ENCODE measurements at places on chromosomes 5 and 9.

DNA sequence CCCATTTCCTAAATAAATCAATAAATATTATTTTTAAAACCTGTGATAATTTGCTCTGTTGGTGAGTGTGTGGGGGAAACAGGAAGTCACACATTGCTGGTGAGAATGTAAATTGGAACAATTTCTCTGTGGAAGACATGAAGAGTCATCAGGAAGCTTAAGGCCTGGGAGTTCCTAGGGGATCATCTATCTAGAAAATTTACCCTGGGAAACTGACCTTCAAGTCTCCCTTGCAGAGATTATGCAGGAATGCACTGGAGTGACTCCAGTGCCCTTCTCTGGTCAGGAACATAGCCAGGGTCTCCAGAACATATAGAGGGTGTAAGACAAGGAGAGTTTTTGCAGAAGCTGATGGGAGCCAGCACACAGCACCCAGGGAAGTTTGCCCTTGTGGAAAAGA lies 13.0 kb upstream of the GCNT1 start:
- no peak for DNase-seq

DNA sequence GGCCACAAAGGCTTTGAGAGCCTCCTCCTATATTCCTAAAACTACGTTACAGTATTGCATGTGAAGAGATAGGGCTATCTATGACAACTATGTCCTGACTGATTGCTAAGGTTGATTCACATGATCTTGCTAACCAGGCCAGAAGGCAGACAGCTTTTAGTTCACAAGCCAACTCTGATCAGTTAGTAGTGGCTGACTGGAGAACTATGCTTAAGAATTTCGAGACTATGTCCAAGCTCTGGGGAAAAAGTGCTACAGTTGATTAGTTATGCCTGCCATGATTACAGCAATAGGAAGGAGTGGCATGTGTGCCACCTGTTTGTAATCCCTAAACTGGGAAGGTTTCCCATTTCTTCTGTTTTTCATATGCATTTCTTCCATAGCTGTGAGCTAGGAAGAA lies 223.4 kb downstream of the DOCK8 start:
- no peak for DNase-seq

GRCh38 chr9:15307523-15307841 lies 466 bp upstream of the TTC39B start:
- no peak for DNase-seq

- DNase-seq = no peak
Observed at GRCh38 chr5:122153230-122153629, 23.9 kb downstream of the ZNF474 start.

GRCh38 chr5:173010547-173011464 lies 27.2 kb downstream of the ATP6V0E1 start:
- no peak for DNase-seq

DNA sequence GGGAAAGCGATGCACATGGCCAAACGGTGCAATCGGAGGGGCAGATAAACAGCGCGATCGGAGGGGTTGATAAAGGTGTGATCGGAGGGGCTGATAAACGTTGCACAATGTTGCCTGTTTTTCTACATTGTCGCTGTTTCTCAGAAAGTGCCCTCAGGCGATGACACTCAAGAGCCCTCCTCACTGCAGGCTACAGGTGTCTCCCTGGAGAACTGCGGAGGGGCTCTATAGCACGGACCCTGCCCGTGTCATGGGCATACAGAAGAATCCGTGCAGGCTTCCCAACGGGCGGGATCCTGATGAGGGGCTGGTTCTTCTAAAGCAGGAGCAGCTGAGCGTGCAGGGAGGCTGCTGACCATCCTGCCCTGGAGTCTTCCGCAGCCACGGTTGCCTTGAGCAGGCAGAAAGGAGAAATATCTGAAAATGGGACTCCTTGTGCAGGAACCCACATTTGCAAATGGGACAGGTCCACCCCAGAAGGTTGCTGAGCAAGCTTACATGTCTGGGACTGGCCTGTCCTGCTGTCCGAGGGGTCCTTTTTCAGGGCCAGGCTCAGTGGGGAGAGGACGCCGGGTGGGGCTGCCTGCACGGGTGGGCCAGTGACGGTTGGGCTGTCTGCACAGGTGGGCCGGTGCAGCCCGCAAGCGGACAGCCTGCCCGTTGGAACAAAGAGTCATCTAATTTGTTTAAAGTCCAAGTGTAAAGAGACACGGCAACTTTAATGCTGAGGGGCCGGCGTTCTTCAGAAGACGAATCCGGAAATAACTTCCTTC lies 25.1 kb upstream of the LPCAT1 start:
- no peak for DNase-seq

DNA sequence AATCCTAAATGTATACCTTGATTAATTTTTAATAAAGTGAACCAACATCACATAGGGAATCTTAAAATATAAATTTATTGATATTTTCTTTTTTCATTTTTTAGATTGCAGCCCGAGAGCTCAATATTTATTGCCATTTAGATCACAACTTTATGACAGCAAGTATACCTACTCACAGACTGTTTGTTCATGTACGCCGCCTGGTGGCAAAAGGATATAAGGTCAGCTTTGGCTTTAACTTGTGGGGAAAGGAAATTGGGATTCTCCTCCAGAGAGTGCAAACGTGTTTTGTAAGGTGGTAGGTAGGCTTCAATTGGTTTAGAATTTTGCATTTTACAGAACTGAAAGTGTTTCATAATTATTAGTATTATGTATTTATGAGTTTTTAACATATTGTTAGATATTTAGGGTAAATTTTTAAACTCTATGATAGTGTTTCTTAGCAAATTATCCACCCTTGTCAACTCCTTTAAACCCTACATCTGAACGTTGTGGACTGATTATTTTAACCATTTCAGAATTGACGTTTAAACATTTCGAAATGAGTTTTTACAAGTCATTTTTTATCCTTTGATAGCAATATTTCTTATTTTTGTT lies 17.5 kb upstream of the DHFR start:
- DNase-seq = peak; percentile 48

- DNase-seq = no peak
Observed at GRCh38 chr5:92207151-92207550, 824.0 kb upstream of the ARRDC3 start.

- no peak for DNase-seq
Observed at GRCh38 chr9:117744369-117744768, 40.2 kb downstream of the TLR4 start.

- DNase-seq = no peak
Observed at GRCh38 chr5:10586008-10586407, 22.1 kb downstream of the ANKRD33B start.

DNA sequence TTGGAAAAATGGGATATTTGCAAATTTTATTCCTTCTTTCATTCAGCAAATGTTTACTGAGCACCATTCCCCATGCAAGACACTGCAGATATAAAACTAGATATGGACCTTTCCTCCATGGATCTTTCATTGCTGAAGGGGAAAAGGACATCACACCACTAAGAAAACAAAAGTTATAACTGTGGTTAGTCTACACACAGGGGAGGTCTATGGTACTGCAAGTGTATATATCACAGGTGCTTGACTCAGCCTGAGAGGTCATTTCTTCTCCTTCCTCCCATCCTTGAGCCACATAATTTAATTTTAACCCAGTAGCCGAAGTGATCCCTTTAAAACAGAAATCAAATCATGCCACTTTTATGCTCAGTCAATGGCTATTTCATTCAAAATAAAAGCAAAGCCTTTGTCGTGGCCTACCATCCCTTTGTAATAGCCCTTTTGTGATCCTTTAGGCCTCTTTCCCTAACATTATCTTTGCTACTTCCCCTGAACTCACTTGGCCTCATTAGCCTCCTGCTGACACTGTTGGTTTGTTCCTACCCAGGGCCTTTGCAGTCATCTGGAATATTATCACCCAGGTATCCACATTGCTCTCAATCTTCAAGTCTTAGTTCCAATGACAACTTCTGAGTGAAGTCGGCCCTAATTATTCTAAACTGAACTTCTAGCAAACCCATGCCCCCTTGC lies 213.2 kb downstream of the GABRB2 start:
- no peak for DNase-seq

DNA sequence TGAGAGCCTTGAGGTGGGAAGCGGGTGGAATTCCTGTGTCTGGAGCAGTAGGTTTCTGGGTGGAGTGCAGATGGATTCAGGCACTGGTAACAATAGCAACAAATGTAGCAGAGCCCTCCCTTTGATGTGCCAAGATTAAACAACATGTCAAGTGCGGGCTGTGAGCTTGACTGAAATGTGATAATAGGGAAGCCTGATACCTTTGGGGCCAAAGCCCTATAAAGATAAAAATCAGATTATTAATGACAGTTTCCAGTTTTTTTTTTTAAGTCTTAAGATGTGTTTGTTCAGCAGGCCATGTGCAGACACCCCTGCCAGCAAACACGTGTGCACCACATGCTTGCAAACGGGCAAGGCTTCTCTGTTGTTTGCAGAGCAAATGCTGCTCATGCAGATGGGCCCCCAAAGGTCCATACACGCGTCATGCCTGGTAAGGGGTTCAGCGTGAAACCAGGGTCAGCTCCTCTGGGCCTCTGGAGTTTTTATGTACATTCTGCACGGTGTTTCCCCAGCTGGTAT lies 193.2 kb downstream of the GADD45G start:
- DNase-seq = no peak

GRCh38 chr9:2868883-2869282 lies 25.0 kb upstream of the PUM3 start:
- DNase-seq = no peak

DNA sequence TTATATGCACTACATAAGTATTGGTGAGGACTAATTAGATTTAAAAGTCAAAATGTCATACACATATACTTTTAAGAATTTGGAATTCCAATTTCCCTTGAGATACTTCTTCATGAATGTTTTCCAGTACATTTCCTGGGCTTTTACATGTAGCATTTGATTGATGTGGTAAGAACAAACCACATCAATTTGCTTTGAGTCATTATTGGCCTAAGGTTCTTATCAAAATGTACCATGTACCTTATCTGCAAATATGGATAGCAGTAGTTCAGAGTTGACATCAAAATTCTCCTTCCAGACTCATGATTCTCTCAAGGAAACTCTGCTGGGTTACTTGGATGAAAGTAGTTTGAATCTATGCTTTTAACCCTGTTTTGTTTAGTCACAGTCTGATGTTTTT lies 2.5 kb downstream of the CAST start:
- no peak for DNase-seq

GRCh38 chr5:73499756-73500155 lies 1.5 kb downstream of the BTF3 start:
- DNase-seq = no peak

DNA sequence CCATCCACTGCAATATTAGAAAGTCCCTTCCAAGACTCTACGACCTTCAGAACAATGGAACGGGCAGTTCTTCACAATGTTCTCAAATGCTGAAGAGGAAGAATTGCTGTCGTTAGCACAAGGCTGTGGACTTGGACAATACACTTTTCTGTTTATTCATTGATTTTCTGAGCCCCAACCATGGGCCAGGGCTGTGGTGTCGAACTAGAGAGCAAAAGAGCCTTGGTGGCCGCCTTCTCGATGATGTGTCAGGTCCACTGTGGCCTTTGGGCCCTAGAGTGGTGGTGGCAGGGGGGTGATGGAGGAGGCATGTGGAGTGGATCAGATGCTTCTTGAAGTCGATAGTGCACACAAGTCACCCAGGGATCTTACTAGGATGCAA lies 18.5 kb upstream of the KIF12 start:
- DNase-seq = no peak

- DNase-seq = no peak
Observed at GRCh38 chr5:93117751-93118531, 463.1 kb downstream of the NR2F1-AS1 start.

- DNase-seq = no peak
Observed at GRCh38 chr5:141223112-141223783, at the start of gene PCDHB14. Gene PCDHB14 (plus strand): TSS chr5:141223343. CDS start chr5:141223506, 163 bp downstream.

DNA sequence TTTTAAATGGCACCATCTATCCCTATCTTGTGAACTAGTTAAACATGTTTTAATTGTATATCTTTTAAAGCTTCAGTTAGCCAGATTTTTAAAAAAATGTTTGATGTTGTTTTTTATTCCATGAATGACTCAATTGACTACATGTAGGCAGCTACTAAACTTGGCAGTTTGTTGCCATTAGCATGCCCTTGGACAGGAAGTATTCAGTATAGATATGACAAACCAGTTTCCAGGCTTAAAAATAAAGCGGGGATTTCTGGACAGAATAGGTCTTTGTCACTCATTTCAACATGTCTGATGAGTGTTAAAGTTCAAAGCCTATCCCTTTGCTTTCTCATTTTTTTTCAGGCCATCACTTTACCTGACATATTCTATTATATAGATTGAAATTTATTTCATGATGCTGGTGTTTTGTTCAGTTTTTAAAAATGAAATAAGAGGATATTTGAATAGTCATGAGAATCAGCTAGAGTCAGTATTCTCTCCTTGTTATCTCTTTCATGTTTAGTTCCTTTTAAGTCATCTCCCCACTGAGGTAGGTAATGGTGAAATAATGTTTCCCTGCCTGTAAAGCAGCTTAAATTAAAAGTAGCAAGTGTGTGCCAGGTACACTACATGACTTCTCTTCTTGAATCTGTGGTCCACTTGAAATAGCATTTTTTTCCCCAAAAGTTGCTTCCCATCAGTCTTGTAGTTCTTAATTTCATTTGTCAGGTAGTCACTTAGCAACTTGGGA lies 11.9 kb downstream of the TNFAIP8 start:
- DNase-seq = no peak

DNA sequence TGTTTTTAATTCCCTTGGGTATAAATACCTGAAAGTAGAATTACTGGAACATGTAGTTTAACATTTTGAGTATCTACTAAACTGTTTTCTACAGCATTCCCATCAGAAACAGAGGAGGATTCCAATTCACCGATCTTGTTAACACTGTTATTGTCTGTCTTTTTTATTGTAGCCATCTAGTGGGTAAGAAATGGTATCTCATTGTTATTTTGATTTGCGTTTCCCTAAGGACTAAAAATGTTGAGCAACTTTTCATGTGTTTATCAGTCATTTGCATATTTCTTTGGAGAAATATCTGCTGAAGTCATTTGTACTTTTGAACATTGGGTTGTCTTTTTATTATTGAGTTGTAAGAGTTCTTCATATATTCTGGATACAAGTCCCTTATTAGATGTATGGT lies 135.2 kb upstream of the NFIL3 start:
- no peak for DNase-seq

- DNase-seq = no peak
Observed at GRCh38 chr9:93702261-93702660, 125.9 kb downstream of the PHF2 start.

GRCh38 chr5:120655828-120656435 lies 191.8 kb downstream of the PRR16 start:
- DNase-seq = no peak

- no peak for DNase-seq
Observed at GRCh38 chr5:69271376-69271775, 36.7 kb downstream of the CDK7 start.

- DNase-seq = no peak
Observed at GRCh38 chr5:58542709-58543108, 40.2 kb upstream of the RAB3C start.

DNA sequence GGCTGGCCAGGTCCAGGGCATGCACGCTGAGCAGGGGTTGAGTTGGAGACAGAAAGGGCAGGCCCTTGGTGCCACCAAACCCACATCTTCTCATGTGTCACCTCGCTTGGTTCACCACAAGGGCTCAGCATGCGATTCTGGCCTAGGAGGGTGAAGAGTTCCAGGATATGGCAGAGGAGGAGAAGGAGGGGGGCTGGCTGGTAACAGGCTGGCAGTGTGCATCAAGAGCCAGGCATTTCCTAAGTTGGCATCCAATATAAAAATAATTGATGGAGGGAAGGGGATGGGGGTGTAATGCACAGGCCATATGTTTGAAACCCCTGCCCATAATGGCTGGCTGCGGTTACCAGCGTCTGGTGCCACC lies 255.6 kb downstream of the NFIB start:
- no peak for DNase-seq
